SK-N-SH (cell line): ENCODE measurements at places on chromosomes 3 and 15.

DNA sequence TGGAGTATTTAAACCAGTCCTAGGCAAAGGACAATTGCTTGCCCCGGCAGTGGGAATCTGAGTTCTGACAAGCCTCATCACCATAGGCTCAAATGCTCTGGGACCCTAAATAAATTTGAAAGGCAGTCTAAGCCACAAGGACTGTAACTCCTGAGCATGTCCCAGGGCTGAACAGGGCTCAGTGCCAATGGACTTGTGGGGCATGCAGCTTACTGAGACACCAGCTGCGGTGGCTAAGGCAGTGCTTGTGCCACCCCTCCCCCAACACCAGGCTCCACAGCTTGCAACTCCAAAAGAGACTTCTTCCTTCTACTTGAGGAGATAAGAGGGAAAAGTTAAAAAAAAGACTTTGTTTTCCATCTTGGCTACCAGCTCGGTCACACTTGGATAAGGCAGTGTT, 289.7 kb upstream of the DCBLD2 start:
- no peak for DNase-seq

GRCh38 chr3:139532976-139533375, 6.6 kb downstream of the RBP1 start:
- peak; percentile 34 for DNase-seq

DNA sequence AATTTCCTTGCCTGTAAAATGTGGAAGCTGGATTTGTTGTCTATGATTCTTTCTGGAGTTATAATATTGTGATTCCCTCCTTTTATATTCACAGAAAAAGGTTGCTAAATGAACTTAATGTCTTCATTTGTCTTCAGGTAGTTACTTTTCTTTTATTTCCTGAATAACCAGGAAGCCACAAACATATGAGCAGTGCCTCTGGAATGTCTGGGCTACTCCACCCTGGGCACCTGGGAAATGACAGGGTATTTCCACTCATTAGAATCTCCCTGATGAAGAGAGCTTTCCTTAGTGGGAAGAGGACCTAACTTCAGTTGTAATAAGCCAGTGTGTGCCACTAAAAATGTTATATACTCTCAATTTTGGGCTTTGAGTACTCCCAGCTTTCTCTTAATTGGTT, 3.8 kb upstream of the SLMAP start:
- DNase-seq, result no peak

DNA sequence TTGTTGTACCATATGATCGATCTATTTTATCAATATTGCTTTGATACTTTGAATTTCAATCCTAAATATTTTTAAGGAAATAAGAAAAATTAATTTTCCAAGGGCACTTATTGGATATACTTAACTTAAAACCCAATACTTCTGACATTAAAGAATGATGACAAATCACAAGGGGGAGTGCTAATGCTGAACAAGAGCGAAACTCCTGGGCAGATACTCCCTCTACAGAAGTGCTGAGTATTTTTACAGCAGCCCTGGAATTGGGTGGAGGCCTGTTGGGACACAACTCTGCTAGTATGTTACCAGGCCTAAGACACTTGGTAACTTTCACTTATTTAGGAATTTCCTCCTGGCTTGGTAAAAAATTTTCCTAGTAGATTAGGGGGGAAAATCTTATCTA, 46.2 kb downstream of the DENND6A start:
- DNase-seq, result peak; percentile 11
